Natural killer cell treated with Interleukin-12 subunit alpha and Interleukin-12 subunit beta and Interleukin-15 and Interleukin-18, amount 100 ng/mL, for 72 hours (primary cell): ENCODE measurements at places on chromosomes 7 and 10.

DNA sequence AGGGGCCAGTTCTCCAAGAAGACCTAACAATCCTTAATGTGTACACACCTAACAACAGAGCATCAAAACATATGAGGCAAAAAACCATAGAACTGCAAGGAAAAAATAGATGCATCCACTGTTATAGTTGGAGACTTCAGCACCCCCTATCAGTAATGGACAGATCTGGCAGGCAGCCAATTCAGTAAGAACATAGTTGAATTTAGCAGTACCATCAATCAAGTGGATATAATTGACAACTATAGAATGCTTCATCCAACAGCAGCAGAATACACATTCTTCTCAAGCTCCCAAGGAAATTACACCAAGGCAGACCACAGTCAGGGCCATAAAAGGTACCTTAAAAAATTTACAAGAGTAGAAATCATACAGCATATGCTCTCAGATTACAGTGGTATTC, 42.2 kb downstream of the POLL start:
- DNase-seq, result no peak

DNA sequence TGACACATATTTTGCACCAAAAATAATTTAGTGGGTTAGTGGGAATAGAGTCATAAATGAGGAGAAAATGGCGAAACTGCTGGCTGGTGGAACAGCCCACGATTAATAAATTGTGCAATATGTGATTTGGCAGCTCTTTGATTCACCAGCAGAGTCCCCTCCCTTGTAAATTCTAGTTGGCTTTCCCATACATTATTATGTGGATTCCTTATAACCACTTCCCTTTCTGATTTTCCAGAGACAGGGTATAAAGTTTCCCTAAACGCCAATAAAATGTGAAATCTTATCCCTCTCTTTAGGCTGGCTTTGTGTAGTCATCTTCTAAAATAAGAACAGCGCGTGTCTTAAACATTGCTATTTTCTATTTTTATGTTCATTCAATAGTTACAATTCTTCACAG, 149.4 kb upstream of the FERD3L start:
- DNase-seq, result no peak

- no peak for DNase-seq
Measured at GRCh38 chr7:28483112-28483511, 70.8 kb downstream of the CREB5 start.

- DNase-seq, result no peak
Measured at GRCh38 chr10:78579576-78579975, 489.2 kb upstream of the ZMIZ1 start.

DNA sequence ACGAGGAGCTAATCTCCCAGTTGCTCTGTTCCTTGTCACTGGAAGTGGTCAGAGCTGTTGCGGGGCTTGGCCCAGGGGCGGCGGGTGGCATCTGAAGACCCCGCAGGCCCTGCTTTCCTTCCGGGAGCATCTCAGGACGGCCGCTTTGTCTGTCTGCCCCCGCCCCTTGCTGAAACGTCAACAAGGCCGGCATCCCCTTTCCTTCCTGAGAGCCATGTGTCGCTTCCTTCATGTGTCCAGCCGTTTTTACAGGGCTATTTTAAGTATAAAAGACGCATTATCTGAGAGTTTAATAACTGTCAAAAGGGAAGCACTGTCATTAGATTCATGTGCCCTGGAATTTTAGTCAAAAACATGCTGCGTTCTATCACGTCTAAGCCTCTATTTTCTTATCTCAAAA, 110.4 kb downstream of the CUX1 start:
- no peak for DNase-seq

DNA sequence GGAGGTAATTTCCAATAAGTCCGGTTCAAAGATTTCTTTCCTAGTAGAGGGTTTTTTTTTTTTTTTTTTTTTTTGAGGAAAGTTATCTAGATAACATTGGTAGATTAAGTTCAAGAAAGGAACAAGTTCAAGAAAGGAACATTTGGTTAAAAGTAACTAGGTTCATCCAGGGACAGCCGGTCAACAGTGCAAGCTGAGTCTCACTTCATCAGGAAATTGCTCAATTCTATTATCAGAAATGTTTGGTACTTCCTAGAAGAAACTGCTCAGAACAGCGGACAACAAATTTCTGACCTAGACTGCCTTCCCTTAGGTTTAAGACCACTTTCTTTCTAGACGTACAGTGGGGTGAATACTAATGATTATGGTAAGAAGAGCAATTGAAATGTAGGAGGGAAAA, 3.7 kb upstream of the IL2RA start:
- peak; percentile 75 for DNase-seq
